GM23338 (cell line): ENCODE measurements at places on chromosomes 3 and 15. TPM values are rescaled to one million over a fixed set of nuclear protein-coding genes. Genes with fewer than 3 reads are reported as not detected.

ISLR gene
- total RNA-seq: 1.6 TPM in 1 of 2 replicates, not detected in the other

SPTSSB gene
- 33.0 and 33.5 TPM in 2 replicates for total RNA-seq

CHRNB4 gene
- total RNA-seq: 1.0 and 1.6 TPM in 2 replicates

- no peak for DNase-seq
Observed at GRCh38 chr15:63090472-63090871, 31.2 kb upstream of the LACTB start.

- no peak for DNase-seq
Observed at GRCh38 chr3:170711786-170712185, 125.9 kb upstream of the SLC7A14 start.

GRCh38 chr3:152293347-152294006 lies 24.7 kb downstream of the MBNL1 start:
- DNase-seq: no peak

- DNase-seq: no peak
Observed at GRCh38 chr3:41683666-41684350, 278.1 kb downstream of the ULK4 start.

DNA sequence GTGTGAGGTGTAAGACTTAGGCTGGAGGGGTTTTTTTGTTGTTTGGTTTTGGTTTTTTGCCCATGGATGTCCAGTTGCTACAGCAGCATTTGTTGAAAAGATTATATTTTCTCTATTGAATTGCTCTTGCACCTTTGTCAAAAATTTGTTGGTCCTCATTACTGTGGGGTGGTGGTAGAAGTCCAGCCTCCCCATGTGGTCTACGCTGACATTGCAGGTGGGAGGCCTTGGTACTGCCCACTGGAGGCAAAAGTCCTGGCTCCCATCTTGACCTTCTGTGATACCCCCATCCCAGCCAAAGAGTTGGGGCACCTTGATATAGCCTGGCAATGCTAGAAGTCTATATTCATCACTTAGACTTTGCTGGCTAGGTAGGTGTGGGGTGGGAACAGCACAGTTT lies 5.4 kb upstream of the RAB6B start:
- DNase-seq: peak; percentile 52

DNA sequence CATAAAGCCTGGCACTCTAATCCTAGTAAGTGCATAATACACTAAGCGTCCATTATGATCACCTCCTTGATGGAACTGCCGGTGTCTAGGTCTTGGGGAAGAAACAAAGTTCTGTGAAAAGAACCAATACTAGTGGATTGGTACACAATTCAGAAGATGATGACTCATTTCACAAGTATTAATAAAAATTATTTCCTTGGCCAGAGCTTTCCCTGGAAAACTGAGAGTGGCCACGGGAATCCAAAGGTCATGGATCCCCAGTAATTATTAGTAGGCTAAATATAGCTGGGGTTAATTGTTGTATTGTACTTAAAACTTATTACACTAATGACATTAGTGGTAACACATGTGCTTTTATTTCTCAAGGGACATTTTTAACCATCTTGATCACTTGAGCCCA lies 808.0 kb upstream of the NR2F2 start:
- DNase-seq: no peak

GRCh38 chr15:67043939-67044771 lies 21.2 kb upstream of the SMAD3 start:
- peak; percentile 87 for DNase-seq

GRCh38 chr15:69713726-69714559 lies 261.3 kb downstream of the RPLP1 start:
- no peak for DNase-seq

DNA sequence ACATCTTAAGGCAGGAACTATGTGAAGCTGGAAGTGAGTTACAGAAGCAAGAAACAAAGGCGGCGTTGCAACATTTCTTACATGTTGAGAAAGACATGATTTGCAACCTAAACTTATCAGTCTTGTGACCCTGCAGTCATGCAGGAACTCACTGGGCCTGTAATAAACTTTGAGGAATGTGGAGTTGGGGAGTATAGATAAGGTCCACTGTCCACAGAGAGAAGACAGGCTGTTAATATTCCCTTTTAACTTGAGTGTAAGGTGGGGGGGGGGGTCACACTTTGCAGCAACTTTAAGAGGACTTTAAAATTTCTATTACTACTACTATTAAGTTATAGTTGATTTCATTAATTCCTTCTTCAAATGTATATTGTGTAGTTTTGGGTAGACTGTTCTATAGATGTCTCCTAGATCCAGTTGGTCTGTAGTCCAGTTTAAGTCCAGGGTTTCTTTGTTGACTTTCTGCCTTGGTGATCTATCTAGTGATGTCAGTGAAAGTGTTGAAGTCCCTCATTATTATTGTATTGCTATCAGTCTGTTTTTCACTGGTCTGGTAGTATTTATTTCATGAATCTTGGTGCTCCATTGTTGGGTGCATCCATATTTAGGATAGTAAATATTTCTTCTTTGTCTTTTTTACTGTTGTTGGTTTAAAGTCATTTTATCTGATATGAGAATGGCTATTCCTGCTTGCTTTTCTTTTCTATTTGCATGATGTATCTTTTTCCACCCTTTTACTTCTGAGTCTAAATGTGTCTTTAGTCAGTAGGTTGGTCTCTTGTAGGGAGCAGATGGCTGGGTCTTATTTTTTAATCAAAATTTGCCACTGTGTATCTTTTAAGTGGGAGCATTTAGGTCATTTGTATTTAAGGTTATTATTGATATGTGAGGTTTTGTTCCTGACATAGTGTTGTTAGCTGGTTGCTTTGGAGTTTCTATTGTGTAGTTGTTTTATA lies 15.6 kb upstream of the FAM98B start:
- DNase-seq: no peak

DNA sequence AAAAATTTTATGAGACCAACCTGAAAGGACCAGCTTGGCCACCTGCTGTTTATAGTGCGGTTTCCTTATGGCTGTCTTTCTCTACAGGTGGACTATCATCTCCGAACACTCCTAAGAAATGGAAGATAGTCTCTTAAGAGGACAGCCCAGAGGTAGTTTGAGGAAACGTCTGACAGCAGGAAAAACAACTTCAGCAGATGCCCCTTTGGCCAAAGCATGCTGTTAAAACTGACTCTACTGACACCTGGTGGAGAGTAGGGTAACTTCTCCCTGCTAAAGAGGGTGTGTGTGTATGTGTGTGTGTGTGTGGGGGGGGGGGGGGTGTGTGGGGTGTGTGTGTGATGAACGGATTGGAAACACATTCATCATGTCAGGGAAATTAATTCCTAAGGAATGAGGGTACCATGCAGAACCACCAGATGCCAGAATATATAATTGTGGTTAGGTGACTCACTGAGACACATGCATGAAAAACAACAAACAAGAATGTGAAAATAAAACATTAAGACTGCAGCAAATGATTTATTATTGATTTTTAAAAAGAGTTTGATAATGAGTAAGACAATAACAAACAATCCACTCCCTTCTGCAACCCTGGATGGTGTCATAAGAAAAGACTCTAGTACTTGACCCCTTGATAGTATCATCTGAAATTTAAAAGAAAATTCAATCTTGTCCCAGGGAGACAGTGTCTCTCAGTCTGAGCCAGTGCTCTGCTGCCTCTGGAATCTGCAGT lies 256.5 kb downstream of the THRB start:
- peak; percentile 85 for DNase-seq

- DNase-seq: no peak
Observed at GRCh38 chr3:159879598-159879997, 109.0 kb upstream of the IL12A start.

DNA sequence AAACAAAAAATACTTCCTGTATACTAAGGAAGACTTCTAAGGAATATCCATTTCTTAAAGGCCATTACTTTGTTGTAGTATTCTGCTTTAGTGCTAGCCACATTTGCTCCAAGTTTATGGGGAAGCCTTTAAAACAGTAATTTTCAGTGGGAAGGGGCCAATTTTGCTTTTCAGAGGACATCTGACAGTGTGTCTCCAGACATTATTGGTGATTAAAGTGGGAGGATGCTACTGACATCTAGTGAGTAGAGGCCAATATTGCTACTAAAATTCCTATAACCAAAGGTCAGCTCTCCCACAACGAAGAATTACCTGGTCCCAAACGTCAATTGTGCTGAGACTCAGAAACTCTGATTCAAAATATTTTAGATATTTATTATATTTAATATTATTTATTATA lies 24.8 kb downstream of the SLC28A2 start:
- DNase-seq: peak; percentile 50

- DNase-seq: no peak
Observed at GRCh38 chr3:184887574-184887973, 75.6 kb downstream of the VPS8 start.

GRCh38 chr15:101388046-101388445 lies 93.0 kb upstream of the SNRPA1 start:
- no peak for DNase-seq

DNA sequence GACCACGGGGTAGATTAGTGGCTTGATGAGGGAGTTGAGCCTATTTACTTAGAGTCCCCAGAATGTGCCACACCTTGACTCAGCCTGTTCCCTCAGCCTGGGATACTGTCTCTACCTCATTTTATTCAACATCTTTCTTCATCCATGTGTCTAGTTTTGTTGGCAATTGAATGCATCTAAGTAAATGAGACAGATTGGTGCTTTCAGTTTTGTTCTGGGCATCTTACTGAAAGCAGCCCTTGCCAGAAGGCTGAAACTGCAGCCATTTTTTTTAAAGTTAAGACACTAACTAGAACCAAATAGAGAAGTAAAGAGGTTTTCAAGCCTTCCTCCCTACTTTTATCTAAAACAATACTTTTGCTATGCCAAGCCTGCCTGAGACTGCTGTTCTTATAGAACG lies 246.8 kb downstream of the SLCO3A1 start:
- DNase-seq: no peak

DNA sequence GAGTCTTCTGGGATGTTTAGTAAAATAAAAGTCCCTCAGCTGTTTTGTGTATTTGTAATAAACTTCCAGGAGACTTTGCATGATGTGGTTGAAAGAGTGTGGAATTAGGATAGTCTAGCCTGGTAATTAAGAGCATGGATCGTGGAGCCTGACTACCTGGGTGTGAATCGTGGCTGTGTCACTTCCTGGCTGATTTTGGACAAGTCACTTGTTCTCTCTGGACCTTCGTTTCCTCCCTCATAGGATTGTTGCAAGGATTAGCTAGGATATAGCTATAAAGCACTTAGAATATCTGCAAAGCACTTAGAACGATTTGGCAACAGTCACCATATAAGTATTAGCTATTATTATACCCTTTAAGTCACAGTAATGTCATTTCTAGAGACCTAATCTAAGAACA lies 40.2 kb downstream of the SLMAP start:
- no peak for DNase-seq

DNA sequence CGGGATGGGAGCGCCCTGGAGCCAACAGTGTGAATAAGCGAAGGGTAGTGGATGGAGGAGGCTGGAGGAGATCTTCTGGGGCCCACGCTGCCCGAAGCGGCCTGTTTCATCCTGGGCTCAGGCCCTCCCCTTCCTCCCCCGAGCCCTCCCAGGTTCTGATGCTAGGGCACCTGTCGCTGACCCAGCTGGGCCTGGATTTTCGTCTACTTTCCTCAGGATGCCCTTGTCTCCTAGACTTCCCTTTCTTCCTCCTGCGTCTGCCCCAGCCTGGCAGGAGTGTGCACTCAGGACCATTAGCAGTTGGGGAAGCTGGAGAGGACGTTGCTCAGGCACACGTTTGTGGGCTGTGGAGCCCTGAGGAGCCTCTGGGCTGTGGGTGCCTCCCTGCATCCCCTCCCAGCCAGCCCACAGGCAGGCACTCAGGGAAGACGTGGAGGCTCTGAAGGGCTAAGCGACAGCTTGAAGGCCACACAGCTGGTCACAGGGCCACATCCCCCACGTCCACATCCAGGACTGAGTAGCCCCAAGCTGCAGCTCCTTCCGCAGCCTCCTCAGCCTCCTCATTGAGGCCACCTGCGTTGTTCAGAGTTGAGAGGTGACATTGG lies 23.9 kb upstream of the PIGZ start:
- no peak for DNase-seq
